Stimulated activated CD8-positive, alpha-beta memory T cell treated with anti-CD3 and anti-CD28 coated beads, Interleukin-7, amount 100 ng/mL, for 24 hours (primary cell): ENCODE measurements at places on chromosomes 6 and 20.

- no peak for DNase-seq
Measured at GRCh38 chr20:1479831-1480595, 11.2 kb downstream of the SIRPB2 start.

DNA sequence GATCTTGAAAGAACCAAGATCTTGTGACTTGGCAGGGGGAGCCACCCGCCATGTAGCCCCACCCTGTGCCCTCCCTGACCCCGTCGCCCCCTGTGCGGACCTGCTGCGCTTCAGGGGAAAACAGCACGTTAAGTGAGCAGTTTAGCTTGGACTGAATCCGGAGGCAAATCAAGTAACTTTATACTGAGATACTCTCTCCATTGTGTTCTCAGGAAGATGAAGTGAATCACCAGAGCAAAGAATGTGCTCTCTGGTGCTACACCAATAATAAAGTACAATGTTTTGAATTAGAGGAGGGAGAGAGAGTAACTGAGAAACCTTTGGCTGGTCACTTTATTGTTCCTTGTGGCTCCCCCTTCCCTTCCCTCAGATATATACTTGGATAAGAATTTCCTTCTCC is 83.4 kb downstream of the TXNDC5 start:
- DNase-seq, result no peak

GRCh38 chr6:12578751-12579150 is 137.8 kb upstream of the PHACTR1 start:
- no peak for DNase-seq

- no peak for DNase-seq
Measured at GRCh38 chr6:43658161-43658560, 13.3 kb downstream of the RSPH9 start.

- DNase-seq, result no peak
Measured at GRCh38 chr20:11850901-11851300, 66.8 kb upstream of the BTBD3 start.

- DNase-seq, result no peak
Measured at GRCh38 chr6:44435500-44435899, 48.0 kb downstream of the CDC5L start.

DNA sequence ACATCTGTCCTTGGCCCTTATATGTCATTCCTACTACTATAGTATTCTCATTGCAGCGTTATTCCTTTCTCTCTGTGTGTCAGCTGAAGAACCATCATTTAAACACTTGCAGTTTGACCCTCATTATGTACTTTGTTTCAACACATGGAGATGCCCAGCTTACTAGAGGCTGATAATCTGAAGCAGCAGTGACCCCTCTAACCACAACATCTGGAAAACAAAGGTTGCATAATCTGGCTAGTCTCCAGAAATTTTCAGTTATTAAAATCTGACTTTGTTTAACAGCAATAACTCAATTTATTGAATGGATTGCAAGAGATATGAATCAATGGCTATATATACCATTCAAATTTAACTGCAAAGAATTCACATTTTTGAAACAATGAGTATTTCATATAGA is 6.6 kb upstream of the PHIP start:
- no peak for DNase-seq

DNA sequence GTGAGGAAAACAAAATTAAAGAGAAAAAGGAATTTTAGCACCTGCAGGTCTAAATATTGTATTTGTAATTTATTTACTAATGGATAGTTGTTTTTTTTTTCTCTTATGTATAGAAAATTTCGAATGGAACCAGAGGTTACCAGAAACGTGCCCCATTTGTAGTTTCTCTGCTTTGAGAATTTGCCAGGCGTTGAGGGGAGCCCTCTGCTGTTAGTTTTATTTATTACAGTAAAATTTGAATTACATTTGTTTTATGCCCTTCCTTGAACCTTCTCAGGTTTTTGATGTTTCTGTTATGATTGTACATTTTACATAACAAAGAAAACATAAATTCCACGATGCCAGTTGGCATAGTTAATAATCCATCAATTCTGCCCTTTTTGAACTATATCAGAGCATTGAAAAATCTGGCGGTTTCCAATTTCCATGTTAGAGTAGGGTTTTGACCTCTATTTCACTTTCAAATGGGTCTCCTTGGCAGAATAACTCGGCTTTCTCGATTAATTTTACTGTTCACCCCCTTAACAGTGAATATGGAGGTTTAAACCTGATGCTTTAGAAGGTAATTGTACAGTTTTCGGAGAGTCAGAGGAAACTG is 35.1 kb upstream of the RFPL4B start:
- no peak for DNase-seq

DNA sequence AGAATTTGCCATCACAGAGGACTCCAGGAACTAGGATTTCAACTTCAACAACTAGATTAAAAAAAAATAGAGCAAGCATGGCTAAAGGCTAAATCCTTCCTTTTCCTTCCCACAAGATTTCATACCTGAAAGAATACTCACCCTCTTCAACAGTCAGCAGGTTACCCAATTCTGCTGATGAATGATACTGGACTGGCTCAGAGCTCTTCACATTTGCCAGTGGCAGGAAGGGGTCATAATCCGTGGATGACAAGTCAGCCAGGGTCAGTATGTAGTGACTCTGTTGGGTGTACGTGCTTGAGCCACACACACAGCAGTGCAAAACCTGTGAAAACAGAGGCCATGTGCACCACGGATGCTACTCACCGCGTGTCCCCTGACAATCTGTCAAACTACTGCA is 152.9 kb downstream of the INSM1 start:
- DNase-seq, result no peak

DNA sequence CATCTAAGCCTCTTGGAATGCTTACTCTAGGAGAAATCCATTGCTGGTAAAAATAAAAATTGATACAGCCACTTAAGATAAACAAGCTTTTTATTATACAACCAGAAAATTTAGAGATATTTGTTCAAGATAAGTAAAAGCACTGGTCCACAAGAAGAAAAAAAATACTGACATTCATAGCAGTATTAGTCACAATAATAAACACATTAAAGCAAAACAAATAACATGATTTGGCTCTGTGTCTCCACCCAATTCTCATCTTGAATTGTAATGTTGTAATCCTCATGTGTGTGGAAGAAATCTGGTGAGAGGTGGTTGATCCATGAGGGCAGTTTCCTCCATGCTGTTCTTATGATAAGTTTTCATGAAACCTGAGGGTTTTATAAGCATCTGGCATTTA is 1093.5 kb upstream of the ADGRB3 start:
- DNase-seq, result no peak

GRCh38 chr6:155171109-155171746 is 92.6 kb upstream of the CLDN20 start:
- DNase-seq, result peak; percentile 61

DNA sequence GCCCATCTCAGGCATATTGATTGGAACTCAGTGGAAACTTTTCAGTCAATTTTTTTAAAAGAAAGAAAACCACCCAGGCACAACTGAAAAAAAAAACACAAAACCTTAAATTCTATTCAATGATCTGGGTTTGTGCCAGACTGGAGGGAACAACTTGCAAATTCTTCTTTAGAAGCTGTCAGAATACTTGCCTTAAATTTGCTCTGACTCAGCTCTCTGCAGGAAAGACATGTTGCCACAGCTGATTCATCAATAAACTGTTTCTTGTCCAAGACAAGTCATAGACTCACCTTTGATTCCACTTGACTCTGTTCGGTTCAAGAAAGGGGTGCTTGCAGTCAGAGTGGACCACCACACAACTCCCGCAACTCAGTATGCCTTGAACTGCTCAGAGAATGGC is 117.8 kb upstream of the F13A1 start:
- no peak for DNase-seq

DNA sequence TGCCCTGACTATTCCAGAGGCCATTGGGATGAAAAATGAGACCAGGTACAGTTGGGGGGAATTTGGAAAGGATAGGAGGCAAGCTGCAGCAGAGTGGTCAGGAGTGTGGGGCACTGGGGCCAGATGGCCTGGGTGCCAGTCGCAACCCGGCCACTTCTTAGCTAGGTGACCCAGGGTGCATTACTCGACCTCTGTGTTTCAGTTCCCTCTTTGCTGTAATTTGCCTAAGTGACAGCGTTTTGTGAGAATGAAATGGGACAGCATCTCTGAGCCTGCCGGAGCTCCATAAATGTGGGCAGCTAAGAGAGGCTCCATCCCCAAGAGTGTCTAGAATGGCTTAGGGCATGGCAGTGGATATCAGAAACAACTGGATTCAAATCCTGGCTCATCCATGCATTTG is 13.9 kb downstream of the LRFN2 start:
- no peak for DNase-seq

DNA sequence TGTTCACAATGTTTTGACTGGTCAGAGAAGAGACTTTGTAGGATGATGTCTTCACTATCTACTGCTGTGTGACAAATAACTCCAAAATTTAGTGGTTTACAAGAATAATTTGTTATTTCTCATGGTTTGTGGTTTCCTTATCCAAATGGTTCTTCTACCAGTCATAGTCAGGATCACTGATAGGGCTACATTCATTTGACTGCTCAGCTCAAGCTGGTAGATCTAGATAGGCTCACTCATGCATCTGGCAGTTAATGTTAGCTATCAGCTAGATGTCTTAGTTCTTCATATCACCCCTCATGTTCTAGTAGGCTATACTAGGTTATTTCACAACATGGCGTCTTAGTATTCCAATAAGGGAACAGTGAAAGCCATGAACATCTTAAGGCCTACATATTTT is 131.0 kb downstream of the ID4 start:
- DNase-seq, result no peak

- no peak for DNase-seq
Measured at GRCh38 chr20:18718129-18718528, 95.5 kb upstream of the SCP2D1 start.

GRCh38 chr20:53636540-53637097 is 43.0 kb upstream of the ZNF217 start:
- DNase-seq, result no peak

DNA sequence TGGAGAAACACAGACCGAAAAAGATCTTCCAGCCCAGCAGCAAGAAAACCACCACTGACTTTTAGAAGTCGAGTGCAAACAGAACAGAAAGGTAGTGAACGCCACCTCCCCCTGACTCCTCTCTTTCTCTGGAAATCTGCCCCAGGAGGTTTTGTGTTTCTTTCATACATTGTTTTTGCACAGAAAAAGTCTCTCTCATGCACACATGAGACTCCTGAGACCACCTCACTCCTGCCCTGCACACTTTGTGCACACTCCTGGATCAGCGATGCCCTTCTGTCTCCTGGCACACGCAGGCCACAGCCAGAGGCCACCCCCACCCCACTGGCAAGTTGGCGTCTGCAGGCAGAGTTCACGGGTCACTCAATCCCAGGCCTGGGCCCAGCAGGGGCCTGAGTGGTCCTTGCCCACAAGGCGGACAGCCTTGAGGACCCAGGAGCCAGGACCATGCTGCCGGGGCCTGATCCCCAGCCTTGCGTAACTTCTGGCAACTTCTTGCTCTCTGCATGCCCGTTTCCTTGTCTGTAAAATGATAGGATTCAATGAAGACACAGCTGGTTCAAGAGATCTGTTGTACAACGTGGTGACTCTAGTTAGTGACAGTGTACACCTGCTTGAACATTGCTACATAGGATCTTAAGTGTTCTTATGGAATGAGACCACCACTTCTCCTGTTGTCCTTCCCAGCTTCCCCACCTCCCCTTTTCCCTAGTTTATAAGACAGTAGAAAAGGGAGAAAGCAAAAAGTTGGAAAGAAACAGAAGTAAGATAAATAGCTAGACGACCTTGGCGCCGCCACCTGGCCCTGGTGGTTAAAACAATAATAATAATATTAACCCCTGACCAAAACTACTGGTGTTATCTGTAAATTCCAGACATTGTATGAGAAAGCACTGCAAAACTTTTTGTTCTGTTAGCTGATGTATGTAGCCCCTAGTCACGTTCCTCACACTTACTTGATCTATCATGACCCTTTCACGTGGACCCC is 30.2 kb upstream of the CST7 start:
- DNase-seq, result no peak

GRCh38 chr6:6315660-6316059 is 4.8 kb downstream of the F13A1 start:
- DNase-seq, result no peak

DNA sequence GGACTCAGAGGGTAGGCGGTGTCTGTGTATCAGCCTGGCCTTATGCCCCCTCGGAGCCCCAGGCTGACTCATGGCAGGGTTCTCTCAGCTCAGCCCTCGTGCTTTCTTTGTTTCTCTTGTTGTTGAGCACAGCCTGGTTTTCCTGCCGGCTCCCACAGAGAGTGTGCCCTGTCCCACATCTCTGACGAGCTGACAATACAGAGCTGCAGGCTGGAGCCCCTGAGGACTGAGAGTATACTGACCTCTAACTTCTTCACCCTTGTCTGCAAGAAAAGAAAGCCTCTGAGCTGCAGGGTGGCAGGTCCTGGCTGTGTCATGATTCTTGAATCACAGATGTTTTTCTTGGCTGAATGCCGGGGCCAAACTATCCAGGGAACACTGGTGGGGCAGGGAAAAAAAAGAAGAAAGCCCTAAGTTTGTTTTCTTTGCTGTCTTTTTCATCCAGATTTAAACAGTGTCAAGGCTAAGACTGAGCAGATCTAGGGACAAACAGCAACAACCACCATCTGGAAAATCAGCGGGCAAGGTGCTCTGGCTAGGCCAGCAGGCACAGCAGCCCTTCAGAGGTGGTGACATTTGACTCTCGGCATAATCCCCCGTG is 63.3 kb upstream of the ZNF133 start:
- DNase-seq, result no peak

GRCh38 chr6:142235791-142236190 is 66.0 kb upstream of the ADGRG6 start:
- no peak for DNase-seq

- no peak for DNase-seq
Measured at GRCh38 chr6:24323632-24324337, 34.1 kb downstream of the DCDC2 start.

GRCh38 chr6:35058358-35058675 is 82.8 kb downstream of the TCP11 start:
- no peak for DNase-seq

DNA sequence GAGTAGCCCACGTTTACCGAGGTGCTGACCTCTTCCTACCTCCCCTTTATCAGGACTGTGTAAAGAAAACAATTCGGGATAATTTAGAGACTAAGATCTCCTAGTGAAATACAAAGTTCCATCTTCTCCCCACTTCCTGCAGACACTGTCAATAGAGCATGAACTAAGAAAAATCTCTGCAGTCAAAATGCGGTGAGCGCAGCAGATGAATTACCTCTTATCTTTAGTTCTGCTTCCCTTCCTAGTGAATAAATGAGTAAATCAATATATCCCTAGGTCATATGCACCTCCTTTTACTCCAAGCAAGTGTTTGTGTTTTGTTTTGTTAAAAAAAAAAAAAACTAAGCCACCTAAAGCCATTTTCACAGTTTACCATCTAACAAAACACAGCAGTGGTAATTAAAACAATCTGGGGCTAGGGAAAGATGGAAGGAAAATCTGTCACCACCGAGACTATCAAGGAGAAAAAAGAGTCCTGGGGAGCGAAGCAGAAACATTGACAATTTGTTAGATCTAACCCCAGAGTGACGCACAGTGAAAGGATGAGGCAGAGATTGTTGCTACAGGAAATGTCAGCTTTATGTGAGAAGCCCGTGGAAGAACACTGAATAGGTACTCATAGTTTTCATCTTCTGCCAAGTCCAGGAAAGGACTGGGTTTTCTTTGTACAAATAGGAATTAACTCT is 159.4 kb upstream of the SPTLC3 start:
- DNase-seq, result no peak

- no peak for DNase-seq
Measured at GRCh38 chr6:3228771-3229565, 1.5 kb upstream of the TUBB2B start.
